Kidney epithelial cell (primary cell): ENCODE measurements at places on chromosomes 3 and 15. TPM values are rescaled to one million over a fixed set of nuclear protein-coding genes. Genes with fewer than 3 reads are reported as not detected.

Gene UROC1
- total RNA-seq: not detected in 2 replicates

Gene WDR49
- total RNA-seq: not detected in 2 replicates

Gene ATXN7
- total RNA-seq: 12.3 TPM in 2 replicates

Gene ARGFX
- not detected in 2 replicates for total RNA-seq

Gene DUOX2
- total RNA-seq: 0.08 and 0.14 TPM in 2 replicates

Gene RNF111
- total RNA-seq: 15.3 and 18.0 TPM in 2 replicates

Gene TUSC7
- not detected in 2 replicates for total RNA-seq

Gene ITPKA
- 115 and 117 TPM in 2 replicates for total RNA-seq

Gene HESX1
- total RNA-seq: 2.9 and 3.8 TPM in 2 replicates

Gene GABRG3
- total RNA-seq: 0.08 TPM in 1 of 2 replicates, not detected in the other

Gene PP2D1
- not detected in 2 replicates for total RNA-seq

Gene ST8SIA2
- 7.0 and 13.7 TPM in 2 replicates for total RNA-seq

Gene ELL3
- total RNA-seq: 1.3 and 3.5 TPM in 2 replicates

Gene LDHAL6B
- total RNA-seq: not detected in 2 replicates

Gene C3orf22
- not detected in 2 replicates for total RNA-seq

Gene HACD3
- total RNA-seq: 92.7 and 99.6 TPM in 2 replicates

Gene TLR9
- not detected in 2 replicates for total RNA-seq

Gene ROPN1B
- total RNA-seq: not detected in 2 replicates

Gene PLCH1
- total RNA-seq: 2.9 and 3.3 TPM in 2 replicates

Gene CYP11A1
- total RNA-seq: 2.0 and 2.9 TPM in 2 replicates

Gene SH2D7
- not detected in 2 replicates for total RNA-seq

Gene TMEM212
- total RNA-seq: not detected in 2 replicates

Gene GOLGA8G
- not detected in 2 replicates for total RNA-seq

Gene MGLL
- 71.8 and 76.3 TPM in 2 replicates for total RNA-seq
